ENCODE measurements at places on chromosomes 12 and 14.

GRCh38 chr12:131832321-131833231 is 4.4 kb downstream of the MMP17 start:
- no peak for DNase-seq

- DNase-seq, result no peak
These were observed 23.5 kb upstream of the OASL start for GRCh38 chr12:121062391-121063045.

DNA sequence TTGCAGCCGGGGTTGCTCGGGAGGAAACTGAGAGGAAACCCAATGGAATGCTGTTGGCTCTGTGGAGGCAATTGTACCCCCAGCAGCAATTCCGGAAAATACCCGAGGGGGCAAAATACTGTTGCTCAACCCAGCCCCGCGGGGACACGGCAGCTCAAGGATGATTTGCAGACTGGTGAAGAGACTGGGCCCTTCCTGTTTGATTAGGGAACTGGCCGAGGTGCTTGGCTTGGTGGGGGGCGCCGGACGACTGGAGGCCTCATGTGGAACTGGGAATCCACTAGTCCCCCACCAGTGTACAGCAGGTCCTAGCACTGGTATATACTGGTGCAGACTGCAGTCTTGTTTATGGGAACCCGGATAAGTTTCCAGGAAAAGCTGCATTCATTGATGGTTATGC is 10.3 kb upstream of the RNASE12 start:
- no peak for DNase-seq

DNA sequence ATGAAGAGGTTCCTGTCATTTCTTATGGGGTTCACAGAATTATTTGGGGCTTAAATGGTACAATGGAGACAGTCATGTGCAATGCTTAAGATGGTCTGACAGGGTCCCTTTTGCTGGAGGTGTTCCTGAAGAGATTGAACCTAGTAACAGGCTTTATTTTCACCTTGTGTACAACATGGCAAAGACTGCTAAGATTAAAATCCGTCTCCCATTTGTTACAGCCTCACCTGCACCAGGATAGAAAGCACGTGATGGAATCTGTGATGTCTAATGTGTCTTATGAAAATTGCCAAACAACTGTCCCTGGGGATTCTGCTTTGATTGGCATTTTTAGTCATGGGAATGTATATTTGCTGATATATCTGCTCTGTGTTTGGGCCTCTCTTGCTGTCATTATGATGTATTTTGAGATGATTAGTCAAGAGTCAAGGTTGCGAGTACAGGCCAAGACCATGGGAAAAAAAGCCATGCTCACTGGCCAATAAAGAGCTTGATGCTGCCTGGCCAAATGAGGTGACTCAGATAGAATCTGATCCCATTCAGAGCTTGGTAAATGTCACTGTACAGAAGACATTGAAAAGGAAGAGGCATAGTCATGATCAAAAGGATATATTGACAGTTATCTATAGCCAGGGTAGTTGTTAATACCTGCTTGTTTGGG is 96.1 kb downstream of the FLRT2 start:
- no peak for DNase-seq

- DNase-seq, result no peak
These were observed 64.4 kb upstream of the BTG1 start for GRCh38 chr12:92210071-92210470.

DNA sequence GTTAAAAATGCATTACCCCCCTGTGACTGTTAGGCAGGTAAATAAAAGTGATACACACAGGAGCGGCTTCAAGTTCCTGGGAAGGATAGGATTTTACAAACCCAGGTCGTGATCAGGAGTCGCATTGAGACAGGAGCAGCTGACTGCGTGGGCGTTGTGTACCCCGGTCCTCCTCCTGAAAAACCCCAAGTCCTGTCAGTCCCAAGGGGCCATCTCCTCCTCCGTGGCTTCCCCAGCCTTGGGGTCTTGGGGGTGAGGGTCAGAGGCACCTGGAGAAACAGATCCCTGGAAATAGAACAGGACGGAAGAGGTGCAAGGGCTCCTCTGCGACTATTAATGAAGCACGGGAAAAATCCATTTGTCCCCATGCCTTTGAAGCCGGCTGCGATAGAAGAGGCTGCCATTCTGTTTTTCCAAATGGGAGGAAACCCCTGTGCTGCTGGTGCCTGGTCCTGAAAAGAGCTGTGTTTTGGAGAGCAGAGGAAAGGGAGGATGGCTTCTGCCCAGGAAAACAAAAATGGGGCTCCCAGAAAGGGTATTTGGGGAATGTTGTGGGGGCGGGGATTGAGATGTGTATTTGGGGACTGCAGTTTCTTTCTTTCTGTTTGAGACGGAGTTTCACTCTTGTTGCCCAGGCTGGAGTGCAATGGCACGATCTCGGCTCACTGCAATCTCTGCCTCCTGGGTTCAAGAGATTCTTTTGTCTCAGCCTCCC is 143.1 kb downstream of the ZNF664 start:
- no peak for DNase-seq

DNA sequence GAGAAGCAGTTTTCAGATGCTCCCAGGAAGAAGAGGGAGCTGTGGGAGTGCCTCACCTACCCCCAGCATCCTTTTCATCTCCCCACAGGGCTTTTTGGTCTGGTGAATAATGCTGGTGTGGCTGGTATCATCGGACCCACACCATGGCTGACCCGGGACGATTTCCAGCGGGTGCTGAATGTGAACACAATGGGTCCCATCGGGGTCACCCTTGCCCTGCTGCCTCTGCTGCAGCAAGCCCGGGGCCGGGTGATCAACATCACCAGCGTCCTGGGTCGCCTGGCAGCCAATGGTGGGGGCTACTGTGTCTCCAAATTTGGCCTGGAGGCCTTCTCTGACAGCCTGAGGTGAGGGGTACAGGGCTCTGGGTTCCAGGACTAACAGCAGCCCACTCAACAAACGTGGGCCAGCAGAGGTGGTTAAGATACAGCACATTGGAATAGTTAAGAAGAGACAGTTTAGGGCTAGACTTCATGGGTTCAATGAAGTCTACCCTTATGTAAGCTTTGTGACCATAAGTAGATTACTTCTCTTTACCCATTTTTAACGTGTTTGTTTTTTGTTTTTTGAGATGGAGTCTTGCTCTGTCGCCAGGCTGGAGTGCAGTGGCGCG is 1.5 kb downstream of the RDH5 start:
- no peak for DNase-seq

Data from activated gamma-delta T cell treated with Interleukin-2 at 50 U/mL for 16 hours (primary cell).